NCI-H345 (cell line): ENCODE measurements at places on chromosomes 12 and 14.

DNA sequence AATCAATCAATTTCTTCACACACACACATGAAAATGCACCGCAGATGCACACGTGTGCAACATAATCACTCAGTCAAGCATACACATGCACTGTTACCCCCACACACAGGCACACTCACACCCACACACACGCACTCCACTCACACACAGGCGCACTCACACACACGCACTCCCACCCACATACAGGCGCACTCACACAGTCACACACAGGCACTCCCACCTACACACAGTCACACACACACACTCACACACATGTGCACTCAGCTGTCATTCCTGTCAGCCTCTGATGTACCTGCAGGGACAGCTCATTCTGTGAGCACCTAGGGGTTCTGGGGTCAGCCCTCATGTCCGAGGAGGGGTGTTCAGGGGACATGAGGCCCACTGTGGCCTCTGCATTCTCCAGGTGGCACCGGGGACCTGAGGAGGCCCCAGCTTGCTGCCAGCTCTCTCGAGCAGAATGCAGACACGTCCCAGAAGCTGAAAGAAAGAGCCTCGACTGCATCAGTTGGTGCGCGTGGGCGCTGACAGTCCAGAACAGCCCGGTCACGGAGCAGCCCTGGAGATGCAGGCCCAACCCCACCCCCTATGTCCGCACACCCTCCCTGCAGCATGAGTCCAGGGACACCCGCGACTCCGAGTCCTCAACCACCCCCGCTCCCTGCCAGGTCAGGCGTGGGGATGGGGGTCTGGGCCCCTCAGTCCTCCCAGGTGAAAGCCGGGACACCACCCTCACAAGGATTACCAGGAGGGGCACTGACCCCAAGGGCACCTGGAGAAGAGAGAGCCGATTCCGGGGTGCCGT is 69.3 kb downstream of the NOC4L start:
- no peak for DNase-seq

DNA sequence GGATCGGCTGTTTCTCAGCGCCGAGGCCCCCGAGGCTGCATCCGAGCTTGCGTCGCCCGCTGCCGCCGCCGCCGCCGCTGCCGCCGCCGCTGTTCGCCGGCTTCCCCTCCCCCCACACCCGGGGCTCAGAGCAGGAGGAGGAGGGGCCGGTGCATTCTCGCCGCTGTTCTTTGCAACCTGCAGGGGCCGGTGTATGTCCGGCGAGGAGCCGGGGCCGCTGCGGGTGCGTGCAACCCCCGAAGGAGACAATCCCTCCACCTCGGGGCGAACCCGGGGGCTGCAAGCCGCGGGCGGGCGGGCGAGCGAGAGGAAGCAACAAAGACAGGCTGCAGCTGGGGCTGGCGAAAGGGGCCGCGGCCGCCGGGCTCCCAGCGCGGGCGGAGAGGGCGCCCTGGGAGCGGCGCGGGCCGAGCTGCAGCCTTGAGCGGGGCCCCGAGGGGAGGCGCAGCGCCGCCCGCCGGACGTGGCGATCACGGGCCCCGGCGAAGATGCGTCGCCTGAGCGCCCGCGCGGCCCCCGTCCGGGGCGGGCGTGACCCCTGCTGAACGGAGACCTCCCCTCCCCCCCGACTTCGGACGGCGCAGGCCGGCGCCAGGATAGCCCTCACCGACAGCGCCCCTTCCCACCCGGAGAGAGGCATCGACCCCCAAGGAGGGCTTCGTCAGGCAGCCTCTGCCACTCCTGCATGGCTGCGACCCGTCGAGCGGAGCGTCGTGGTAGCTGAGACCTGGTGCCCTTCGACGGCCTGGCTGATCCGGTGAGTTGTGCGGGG is 702 bp downstream of the FAM222A start:
- DNase-seq = peak; percentile 55

- peak; percentile 49 for DNase-seq
These were observed 18.2 kb upstream of the CACNA2D4 start for GRCh38 chr12:1936406-1937320.

GRCh38 chr12:112992541-112993398 is 14.5 kb downstream of the OAS2 start:
- peak; percentile 55 for DNase-seq

GRCh38 chr14:75341620-75342019 is 63.0 kb downstream of the FOS start:
- DNase-seq = no peak

DNA sequence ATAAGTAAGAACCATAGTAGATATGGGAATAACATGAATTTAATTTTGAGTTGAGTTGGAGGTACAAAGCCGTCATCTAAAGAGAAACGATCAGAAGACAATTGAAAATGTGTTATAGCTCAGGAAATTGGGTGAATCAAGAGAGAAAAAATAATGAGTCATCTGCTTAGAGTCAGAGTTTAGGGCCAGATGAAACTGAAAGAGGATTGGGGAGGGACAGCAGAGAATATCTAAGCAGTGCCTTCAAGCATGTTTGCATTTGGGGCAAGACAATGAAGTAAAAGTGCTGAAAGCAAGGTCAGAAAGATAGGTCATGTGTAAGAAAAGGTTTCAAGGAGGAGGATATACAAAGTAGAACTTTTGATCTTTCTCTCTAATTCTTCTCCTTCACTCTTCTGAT is 49.4 kb downstream of the SLC15A5 start:
- no peak for DNase-seq

GRCh38 chr14:81550001-81550637 is 16.5 kb upstream of the SEL1L start:
- no peak for DNase-seq

- DNase-seq = no peak
These were observed 11.3 kb downstream of the ABHD12B start for GRCh38 chr14:50882932-50883826.

DNA sequence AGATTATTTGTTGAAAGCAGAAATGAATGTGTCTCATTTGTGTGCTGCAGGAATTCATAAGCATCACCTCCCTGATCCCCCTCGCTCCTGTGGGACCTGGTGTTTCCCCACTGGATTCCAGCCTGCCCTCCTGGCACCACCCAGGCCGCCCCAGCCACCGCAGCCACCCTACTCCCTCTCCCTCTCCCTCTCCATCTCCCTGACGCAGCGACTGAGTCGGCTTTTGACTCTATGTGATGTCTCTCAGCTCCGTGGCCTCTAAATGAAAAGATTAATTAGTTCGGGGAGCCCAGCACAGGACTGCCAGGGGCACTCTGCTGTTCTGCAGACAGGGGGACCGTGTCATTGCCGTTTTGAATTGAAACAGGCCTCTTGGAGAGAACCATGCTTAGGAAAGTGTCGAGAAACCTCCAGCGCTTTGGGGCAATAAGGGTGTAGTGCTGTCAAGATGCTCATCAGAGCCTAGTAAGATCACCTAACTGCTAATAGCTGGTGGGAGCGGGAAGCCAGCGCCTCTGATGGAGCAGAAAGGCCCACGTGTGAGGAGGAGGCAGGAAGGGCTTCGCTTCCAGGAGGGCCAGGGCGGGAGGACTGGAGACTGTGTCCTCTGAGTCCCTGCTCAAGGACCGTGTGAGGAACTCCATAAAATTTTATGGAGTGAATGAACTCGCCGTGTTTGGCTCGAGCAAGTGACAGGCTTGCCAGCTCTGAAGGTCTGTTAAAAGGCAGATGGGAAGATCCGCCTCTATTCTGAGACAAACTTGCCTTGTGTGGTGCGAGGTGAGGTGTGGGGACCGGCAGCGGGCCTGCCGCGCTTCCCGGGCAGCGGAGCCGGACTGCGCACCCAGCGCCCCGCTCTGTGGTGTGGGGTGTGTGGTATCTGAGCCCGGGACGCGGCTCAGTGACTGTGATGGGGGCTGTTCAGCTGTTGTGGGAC is 157.4 kb upstream of the C14orf180 start:
- DNase-seq = no peak

DNA sequence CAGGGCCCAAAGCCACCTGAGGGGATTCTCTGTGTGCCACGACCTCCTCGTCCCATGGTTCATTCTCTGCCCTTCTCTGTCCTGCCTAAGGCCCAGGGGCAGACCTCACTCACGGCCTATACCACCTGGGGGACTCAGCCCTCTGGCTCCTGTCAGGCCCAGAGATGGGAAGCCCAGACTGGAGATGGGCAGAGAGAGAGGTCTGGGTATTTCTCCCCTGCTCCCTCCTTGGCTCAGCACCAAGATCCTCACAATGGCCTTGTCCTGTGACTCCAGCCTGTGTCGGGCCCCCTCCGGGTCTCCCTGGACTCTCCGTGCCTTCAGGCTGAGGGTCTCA is 46.9 kb upstream of the BCL11B start:
- no peak for DNase-seq

DNA sequence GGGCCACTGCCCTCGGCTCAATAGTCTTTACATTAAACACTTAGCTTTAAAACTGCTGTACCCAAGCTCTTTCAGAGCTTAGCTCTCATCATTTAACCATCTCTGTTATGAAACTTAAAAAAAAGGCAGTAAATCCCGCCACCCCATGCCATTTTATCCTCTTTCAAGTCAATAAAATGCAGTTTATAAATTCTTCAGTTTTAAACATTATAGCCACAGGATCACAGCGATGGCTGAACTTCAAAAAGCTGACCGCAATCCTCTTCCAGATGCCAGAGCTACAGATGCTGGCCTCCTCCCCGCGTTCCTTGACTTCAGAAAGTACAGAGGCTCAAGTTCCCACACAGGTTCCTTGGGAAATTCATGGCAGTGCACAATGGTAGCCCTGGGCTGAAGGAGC is 4.2 kb downstream of the OR10G3 start:
- no peak for DNase-seq

- no peak for DNase-seq
These were observed 18.2 kb downstream of the MSRB3 start for GRCh38 chr12:65296508-65297265.

DNA sequence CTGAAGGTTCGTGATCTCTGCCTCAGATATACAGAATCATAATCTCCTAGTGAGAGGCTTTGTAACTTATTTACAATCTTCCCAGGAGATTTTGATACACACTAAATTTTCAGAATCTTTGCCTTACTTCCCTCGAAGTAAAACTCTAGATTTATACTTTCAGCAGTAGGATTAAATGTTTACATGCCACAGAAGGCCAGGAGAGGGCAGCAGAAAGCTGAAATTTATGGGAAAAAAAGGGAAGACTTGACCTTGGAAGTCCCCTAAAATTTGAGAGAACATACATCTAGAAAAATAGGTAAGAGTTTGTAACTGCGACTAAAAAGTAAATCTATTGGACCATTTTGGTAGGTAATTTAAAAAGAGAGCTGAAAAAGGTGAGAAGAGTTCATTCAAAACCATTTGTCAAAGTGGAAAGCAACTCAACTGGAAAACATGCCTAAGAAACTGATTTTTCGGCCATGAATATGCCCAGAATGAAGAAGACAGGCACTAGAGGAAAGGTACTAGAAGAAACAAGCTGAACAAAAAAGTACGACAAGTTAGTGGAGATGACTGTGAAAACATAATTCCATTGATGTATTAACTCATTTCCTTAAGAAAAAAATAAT is 242.0 kb upstream of the MDGA2 start:
- DNase-seq = peak; percentile 24

DNA sequence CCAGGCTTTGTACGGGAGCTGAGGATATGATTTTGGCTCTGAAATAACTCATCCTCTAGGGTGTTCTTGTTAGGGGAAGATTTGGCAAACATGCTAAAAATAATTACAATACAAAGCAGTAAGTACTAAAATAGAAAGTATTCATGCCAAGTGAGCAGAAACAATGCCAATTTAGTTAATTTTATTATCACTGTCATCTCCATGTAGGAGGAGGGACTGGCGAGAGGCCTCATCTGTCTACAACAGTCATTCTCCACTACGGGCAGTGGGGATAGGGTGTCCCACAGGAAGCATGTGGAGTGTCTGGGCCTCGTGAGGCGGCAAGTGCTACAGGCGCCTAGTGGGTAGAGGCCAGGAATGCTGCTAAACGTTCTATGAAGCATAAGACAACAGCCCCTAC is 3.3 kb downstream of the ISM2 start:
- DNase-seq = no peak

DNA sequence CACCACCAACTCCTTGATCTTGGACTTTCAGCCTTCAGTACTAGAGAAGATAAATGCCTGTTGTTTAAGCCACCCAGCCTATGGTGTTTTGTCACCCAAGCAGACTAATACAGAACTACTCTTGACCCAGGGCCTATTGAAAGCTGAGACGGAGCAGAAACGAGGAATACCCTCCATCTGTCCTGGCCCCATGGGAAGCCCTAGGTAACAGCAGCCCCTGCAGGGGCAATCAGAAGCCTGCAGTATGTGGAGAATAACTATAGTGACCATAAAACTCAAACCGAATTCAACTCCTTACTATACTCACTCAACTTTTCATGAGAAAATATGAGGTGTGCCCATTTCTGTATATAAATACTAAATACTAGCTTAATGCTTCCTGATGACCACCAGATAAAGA is 307.4 kb downstream of the NUAK1 start:
- no peak for DNase-seq

DNA sequence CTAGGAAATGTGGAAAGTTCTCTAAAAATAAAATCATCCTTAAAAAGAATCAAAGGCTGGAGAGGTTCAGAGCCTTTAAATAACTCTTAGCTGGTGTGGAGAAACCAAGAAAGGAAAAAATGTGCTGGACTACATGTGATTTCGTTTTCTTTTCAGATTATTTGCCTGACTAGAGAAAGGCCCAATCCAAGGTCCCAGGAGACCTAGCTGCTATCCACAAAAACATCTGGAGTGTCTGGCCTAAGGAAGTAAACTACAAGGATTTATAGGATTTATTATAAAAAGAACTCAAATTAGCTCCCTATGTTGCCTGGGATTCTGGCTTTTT is 774 bp upstream of the TMEM30B start:
- no peak for DNase-seq

GRCh38 chr14:61704554-61704953 is 9.2 kb downstream of the HIF1A start:
- no peak for DNase-seq

GRCh38 chr14:29749327-29749726 is 178.3 kb downstream of the PRKD1 start:
- DNase-seq = no peak

GRCh38 chr12:67891596-67891995 is 97.7 kb upstream of the IFNG-AS1 start:
- DNase-seq = no peak

- DNase-seq = no peak
These were observed 7.6 kb downstream of the GPR65 start for GRCh38 chr14:88012495-88012894.

- no peak for DNase-seq
These were observed 50.7 kb downstream of the TESC start for GRCh38 chr12:117048585-117048904.

DNA sequence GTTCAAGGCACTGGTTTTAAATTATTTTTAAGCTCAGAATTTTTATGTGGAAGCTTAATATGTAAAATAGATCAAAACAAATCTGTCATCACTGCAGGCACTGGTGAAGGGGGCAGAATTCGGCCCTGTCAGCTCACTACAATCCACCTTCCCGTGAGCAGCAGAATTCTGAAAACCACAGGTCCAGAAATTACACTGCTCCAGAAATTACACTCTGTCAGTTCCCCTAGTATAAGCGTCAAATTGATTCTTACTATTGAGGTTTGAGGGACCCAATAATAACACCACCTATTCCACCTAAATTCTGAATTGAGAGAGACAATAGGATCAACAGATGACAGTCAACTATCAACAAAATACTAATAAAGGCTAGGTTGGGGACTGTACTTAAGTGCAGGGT is 245.5 kb downstream of the PHLDA1 start:
- no peak for DNase-seq
